ENCODE measurements at places on chromosomes 11 and 22.
A peak's percentile ranks its signal among the peaks of the same experiment; 100 is the strongest.

- peak; percentile 88 for DNase-seq
Measured at GRCh38 chr22:30426388-30427353, 1.1 kb downstream of the MTFP1 start.

DNA sequence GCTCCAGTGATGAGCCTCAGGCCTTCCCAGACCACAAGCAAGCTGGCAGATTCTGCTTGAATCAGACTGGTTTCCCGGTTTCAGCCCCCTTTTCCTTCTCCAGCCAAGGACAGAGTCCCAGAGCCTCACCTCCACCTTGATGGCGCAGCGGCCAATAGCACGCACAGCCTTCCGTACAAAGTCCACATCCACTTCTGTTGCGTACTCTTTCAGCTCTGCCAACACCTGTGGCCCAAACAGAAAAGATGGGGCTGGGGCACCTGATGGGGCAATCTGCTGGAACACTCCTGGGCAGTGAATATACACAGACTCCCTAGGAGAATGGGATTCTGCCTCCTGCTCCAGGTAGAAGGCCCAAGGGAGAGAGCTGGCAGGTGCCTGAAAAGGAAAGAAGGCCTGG is 35.5 kb upstream of the RASL10A start:
- DNase-seq, result no peak

DNA sequence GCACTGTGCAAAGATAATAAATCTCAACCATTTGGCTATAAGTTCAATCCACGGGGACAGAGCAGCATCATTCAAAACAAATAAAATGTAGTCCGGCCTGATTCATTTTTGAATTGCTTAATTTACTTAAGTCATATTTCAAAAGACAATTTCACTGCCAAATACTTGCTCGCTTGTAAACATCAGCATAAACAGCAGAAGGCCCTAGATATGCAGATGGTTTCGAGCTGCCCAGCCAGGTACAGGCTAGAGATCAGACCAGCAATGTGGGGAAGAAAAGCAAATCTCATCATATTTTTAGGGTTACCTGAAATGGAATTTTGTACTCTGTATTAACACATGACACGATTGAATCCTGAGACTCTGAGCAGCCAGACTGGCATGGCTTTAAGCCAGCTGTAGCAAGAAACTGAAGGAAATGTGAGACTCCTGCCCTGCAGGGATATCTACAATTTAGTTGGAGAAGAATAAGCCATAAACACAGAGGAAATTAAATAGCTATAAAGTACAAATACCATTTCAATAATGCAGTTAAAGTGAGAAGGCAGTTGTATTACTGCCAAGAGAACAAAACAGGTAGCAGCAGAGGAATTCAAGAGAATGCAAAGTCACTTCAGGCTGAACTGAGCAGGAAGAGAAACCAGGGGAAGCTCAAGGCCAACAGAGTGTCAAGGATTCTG is 440.3 kb downstream of the ETS1 start:
- no peak for DNase-seq

GRCh38 chr11:2716376-2717095 is 16.7 kb upstream of the KCNQ1OT1 start:
- DNase-seq, result no peak

DNA sequence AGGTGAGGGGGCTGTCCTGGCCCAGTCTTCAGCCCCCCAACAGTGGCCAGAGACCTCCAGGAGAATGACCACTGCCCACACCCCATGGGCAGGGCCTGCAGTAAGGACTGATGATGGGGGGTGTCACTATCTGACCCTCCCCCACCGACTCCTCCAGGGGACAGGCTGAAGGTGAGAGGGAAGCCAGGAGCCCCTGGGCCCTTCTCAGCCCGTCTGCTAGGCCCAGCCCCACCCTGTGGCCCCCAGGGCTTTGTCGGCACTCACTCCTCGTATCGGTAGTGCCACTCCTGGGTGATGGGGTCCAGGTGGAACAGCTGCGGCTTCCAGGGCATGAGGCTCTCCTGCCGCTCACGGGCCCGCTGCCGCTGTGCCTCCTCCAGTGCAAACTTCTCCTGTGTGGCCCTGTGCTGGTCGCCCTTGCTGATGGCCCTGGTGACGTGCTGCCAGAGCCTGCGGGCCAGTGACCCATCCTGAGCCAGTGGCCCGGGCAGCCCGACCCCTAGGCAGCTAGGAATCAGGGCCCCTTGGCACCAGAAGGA is 35.4 kb upstream of the CARS1 start:
- no peak for DNase-seq

GRCh38 chr11:28038775-28039174 is 69.2 kb downstream of the KIF18A start:
- no peak for DNase-seq

- DNase-seq, result peak; percentile 15
Measured at GRCh38 chr22:47192651-47193437, 430.4 kb downstream of the TBC1D22A start.

GRCh38 chr11:103842191-103842590 is 194.2 kb upstream of the DDI1 start:
- no peak for DNase-seq

DNA sequence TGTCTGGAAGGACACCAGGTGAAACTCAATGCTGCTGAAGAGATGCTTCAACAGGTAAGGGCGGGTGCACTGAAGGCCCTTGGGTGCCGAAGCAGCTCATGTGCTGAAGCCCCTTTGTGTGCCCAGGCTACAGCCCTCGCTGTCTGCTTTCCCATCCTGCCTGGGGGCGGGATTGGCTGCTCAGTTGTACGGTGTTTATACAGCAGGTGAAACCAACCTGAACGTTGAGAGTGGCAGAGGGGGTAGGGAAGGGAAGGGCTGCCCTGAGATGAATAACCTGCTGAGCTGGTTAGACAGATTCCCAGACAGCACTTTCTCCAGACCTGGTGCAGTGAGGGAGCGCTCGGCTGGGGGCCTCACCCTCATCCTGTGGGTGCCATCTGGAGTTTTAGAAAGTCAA is 75.7 kb downstream of the CYB5R2 start:
- no peak for DNase-seq

DNA sequence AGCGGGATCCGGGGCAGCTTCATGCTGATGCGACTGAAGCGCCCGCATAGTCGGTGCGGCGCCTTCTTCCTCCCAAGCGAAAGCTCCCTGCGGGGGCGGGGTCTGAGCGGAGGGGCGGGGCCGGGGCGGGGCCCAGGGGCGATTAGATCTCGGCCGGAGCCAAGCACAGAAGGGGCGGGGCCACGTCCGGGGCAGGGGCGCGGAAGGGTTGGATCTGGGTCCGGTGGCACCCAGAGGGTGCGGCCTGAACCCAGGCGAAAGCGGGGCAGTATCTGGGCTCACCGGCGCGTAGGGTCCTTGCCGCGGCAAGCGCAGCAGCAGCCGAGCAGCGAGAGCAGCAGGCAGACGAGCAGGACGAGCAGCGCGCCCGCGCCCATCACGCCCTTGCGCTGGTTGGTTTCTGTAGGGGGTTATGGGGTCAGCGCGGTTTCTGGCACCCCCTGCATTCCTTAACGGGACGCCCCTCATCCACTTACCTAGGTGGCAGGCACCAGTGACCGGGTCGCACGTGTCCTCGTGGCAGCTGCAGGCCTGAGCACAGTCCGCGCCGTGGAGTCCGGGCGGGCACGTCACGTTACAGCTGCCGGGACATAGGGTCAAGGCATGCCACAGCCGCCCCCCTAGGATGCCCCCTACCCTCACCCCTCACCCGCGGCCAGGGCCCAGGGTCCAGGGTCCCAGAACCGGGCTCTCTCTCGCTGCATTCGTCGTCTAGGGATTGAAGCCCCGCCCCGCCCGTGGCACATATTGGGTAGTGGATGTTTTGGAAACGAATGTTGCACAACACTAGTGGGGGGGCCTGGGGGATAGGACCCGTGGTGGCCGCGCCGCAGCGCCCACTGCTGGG is 8.1 kb downstream of the SCARF2 start:
- DNase-seq, result peak; percentile 86

GRCh38 chr22:46042786-46043185 is 65.8 kb upstream of the WNT7B start:
- no peak for DNase-seq

DNA sequence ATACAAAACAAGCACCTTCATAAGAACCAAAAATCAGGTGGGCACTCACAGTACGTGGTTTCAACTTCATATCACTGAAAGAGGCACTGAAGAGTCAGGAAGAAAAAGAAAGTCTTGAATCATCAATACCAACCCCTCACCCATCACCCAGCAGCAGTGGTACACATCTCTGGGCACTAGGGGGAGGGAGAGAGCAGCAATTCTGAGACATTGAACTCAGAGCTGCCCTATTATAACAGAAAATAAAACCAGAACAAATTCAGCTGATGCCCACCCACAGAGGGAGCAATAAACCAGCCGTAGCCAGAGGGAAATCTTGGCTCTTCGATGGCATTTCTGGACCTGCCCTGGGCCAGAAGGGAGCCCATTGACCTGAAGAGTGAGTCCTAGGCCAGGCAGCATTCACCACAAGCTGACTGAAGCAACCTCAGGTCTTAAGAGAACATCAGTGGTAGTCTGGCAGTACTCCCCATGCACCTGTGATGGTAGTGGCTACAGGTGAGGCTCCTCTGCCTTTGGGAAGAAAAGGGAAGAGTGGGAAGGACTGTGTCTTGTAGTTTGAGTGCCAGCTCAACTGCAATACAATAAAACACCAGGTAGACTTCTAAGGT is 42.2 kb upstream of the FAM181B start:
- no peak for DNase-seq

GRCh38 chr11:122305426-122306320 is 189.7 kb upstream of the BLID start:
- no peak for DNase-seq

- DNase-seq, result no peak
Measured at GRCh38 chr11:12114193-12115033, 4.0 kb downstream of the MICAL2 start.

- DNase-seq, result peak; percentile 86
Measured at GRCh38 chr11:441418-442274, at the start of gene ANO9. Gene ANO9, minus strand, starts transcription at chr11:442011. Its CDS starts 85 bp downstream, at chr11:441926.

- DNase-seq, result no peak
Measured at GRCh38 chr11:3947061-3947460, 91.6 kb downstream of the STIM1 start.

GRCh38 chr11:8809241-8809938 is 101.6 kb upstream of the AKIP1 start:
- DNase-seq, result no peak

DNA sequence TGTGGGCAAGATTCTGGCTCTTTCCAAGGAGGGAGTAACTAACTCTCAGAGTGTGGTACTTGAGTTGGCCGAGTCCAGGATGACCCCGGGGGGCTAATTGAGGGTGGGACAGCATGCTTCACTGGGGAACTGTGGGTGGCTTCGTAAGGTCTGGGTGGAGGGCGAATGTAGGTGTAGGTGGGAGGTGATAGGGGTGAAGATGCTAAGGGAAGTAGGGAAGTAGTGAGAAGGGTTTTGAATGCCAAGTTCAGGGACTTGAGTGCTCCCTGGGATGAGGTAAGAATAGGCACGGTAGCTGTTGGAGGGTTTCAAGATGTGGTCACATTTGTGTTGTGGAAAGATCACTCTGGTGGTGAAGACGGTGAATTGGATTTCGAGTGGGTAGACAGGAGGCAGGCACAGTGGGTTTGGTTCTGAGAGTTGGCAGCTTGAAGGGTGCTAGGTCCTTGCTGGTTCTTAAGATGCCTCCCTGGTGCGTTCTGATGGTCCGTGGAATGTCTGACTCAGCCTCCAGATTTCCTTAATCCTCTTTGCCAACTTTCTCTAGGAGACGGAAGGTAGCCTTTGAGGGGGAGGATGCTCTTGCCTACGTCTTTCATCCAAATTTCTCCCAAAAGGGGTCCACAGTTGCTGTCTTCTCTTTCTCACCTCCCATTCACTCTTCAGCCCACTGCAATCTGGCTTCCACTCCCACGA is 2.5 kb upstream of the DNAL4 start:
- DNase-seq, result no peak

GRCh38 chr11:75814363-75814676 is 690 bp upstream of the UVRAG start:
- DNase-seq, result no peak

GRCh38 chr11:79088967-79089366 is 351.9 kb downstream of the TENM4 start:
- no peak for DNase-seq
